ENCODE measurements at places on chromosomes 7 and 10. TPM values are rescaled to one million over a fixed set of nuclear protein-coding genes. Genes with fewer than 3 reads are reported as not detected.
A peak's percentile ranks its signal among the peaks of the same experiment; 100 is the strongest.

Gene THNSL1
- total RNA-seq = 4.9 TPM

Gene AGAP6
- total RNA-seq = 7.8 TPM

DNA sequence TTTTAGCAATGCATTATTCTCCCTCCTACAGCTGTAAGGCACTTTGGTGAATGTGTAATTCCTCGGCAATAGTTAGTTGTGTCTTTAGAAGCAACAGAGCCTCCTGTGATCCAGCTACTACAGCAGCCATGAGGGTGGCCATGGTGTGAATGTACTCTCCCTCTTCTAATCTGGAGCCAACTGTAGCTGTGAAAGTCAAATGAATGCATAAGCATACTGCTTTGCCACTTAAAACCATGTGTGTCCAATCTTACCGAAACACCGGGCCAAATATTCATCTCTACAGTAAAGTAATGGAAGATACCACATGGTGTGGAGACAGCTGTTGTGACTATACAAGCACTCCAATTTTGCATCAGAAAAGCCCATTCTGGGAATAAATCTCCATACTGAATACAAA, 195.0 kb downstream of the DNAJC1 start:
- no peak for DNase-seq

- no peak for DNase-seq
These were observed 14.9 kb downstream of the DUSP5 start for GRCh38 chr10:110512461-110513187.

DNA sequence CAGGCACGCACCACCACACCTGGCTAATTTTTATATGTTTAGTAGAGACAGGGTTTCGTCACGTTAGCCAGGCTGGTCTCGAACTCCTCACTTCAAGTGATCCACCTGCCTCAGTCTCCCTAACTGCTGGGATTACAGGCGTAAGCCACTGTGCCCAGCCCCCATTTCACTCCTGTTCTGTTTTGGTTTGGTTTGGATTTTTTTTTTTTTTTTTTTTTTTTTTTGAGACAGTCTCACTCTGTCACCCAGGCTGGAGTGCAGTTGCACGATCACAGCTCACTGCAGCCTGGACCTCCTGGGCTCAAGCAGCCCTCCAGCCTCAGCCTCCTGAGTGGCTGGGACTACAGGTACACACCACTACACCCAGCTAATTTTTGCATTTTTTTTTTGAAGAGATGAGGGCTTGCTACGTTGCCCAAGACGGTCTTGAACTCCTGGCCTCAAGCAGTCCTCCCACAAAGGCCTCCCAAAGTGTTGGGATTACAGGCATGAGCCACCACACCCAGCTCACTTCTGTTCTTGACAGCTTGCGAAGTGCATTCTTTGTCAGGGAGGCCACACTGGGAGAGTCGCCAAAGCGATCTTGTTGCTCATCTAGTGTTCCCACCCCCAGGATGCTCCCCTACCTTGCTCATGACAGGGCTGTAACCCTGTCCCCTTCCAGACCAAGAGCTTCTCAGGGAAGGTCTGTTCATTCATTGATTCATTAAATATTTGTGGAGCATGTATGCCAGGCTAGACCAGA, 229.1 kb downstream of the CUX1 start:
- no peak for DNase-seq

DNA sequence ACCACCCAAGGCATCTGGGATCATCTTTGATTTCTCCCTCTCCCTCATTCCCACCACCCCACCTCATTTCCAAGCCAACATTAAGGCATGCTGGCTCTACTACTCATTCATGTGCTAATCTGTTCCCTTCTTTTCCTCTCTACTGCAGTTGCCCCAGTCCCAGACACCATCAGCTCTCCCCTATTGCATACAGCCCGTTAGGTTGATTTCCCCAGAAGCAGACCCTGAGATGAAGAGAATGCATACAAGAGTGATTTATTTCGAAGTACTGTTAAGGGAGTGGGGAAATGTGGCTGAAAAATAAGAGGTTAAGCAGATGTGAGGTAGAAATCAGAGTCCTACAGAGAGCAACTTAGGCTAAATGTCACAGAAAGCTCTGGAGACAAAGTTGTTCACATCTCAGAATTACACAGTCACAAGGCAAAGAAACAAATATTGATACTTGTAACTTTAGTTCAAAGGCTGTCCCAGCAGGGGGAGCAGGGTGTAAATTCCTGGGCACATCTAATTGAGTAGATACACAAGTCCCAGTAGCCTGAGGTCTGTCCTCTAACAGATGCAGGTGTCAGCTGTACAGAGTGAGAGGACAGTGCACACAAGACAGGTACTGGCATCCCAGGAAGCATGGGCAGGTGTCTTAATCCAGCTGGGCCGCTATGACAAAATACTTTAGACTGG, 20.9 kb downstream of the AKR1D1 start:
- DNase-seq = peak; percentile 14

GRCh38 chr7:131619336-131620305, 63.2 kb upstream of the PODXL start:
- DNase-seq = no peak

- no peak for DNase-seq
These were observed 40.8 kb downstream of the DNAJB6 start for GRCh38 chr7:157377436-157378124.

DNA sequence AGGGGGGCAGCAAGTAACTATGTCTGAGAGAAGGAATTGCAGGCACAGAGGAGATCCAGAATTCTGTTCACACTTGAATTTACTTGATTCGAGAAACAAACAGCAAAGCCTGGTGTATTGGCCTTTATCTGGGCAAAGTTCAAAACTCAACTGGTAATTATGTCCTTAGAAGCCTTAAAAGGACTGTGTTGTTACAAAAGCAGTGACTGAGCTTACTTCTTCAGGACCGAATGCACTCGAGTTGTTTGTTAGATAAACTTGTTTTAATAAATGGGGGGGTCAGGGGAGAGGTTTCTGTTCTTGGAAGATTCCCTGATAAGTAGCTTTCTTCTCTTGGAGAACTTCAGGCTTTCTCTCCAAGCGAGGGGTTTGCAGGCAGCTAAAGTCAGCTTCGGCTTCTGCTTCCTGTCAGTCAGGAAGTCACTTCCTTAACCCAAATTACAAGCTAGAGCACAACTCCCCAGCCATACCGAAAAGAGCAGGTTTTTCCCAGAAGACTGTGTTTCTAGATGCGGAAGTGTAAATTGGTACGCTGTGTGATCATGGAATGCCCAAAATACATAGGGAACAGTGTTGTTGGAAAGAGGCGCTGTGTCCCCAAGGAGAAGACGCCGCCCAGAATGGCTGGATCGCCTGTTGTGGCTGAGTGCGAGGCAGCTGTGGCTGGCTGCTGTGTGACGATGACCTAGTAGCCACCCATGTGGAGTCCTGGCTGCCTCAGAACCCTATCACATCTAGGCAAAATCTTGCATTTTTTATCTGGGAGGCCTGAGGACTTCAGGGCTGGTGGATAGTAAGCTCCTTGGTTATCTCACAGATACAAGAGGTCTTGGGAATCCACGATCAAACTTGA, 110.4 kb downstream of the TCF7L2 start:
- DNase-seq = no peak

- no peak for DNase-seq
These were observed 2.0 kb upstream of the PANK1 start for GRCh38 chr10:89646889-89647657.

DNA sequence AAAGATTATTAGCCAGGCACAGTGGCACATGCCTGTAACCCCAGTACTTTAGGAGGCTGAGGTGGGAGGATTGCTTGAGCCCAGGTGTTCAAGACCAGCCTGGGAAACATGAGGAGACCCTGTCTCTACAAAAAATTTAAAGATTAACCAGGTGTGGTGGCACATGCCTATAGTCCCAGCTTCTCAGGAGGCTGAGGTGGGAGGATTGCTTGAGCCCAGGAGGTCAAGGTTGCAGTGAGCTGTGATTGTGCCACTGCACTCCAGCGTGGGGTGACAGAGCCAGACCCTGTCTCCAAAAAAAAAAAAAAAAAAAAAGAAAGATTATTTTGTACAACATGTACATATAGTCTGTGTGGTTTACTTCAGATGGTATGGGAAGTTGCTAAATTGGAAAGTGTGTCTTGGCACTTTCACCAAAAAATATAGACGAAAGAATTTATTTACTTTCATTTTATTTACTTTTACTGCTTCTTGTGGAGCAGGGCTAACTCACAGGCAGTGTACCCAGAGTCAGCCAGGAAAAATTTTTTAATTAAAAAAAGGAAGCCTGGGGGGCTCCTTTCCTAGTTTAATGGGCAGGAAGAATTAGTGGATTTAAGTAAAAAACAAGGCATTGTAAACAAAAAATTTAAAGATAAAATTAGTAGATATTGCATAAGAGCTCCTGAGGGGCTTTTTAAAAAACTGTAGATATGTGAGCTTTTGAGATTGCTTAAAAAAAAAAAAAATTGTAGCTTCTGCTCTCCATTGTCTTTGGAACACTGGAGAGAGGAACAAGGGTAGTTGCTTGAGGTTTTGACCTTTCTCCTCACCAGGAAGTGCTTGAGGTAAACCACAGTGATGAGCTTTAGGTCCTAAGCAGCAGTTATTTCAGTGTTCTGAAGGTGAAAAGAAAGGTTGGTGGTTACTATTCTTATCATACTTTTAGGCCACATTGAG, 44.6 kb upstream of the VDAC2 start:
- no peak for DNase-seq

GRCh38 chr10:9157656-9158055, 1103.2 kb downstream of the GATA3 start:
- no peak for DNase-seq

DNA sequence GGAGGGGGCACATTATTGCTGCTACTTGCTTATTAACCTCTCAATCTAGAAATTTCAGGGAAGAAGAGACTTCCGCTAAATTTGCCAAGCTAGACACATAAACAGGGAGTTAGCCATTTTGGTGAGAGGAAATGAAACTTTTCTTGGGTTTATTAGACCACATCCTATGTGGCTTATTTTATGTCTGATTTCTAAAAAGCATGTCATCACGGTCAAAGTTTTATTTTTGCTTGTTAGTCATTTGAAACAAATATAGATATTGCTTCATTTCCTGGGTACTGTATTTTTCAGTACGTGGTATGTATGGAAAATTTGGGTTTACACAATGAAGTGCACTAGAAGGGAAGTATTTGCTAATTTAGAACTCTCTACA, 144.1 kb downstream of the TCF7L2 start:
- DNase-seq = no peak

DNA sequence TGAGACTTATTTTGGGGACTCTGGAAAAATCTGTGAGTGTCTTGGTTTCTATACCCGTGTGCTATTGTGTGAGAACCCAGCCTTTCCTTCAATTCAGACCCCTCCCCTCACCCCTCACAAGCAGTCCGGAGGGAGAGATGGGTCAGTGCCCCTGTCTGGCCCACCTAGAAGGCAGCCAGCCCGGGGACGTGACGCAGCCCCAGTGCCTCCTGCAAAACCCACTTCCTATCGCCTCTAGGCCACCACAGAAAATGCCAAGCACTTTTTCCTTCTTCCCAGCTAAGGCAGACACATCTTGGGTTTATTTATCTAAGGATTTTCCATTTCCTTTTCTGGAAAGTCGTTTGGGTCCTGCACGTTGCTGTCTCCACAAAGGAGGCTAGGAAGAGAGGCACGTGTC, 11.6 kb upstream of the AQP1 start:
- no peak for DNase-seq

GRCh38 chr10:116080553-116080952, 192.5 kb downstream of the GFRA1 start:
- DNase-seq = no peak

Measured in NCI-H460 (cell line).